ENCODE measurements at places on chromosomes 12 and 14.

DNA sequence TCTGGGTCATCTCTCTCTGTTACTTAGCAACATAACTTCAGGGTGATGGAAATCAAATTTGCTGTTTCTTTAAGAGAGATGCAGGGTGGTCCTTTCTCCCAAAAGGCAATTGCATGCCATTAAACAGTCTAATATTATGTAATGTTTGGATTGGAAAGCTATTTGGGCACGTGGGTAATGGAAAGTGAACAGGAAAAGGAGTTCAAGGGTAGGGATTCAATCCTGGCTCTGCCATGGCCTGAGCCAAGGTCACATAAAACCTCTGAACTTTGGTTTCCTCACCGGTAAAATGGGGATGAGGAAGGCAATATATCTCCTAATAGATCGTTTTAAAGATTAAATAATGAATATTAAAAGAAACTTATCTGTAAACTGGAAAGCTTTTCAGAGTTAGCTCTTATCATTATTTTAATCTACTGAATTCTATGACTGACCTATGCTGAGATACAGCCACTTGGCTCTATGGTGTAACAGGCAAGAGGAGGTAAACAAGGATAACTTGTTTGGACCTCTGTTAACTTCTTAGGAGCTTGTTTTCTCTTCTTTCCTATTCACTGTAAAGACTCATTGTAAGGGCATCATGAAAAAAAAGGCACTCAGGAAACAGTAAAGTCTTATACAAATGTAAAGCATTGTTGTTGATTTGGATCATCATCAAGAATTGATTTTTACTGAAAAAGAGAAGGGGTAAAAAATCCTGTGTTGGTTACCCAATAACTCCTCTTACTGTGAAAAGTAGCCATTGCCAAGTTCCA, 55.7 kb upstream of the OVCH1 start:
- no peak for DNase-seq

DNA sequence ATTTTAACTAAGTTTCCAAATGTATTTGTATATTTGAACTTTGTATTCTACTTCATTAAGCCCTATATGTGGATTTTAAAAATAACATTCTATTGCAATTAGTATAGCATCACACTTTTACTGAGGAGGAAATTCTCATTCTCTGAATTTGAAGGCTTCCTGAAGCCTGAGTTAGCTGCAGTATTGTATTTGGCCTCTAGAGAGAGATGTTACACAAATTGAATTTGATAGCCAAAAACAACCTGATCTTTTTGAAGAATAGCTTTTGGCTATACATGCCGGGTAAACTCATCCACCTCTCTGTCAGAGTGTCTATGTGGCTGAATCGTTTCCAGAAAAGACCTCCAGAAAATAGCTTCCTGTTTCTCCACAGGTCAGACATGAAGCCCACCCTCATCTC, 316.5 kb upstream of the OR4E1 start:
- no peak for DNase-seq

GRCh38 chr12:97681612-97682504, 219.3 kb downstream of the RMST start:
- no peak for DNase-seq

DNA sequence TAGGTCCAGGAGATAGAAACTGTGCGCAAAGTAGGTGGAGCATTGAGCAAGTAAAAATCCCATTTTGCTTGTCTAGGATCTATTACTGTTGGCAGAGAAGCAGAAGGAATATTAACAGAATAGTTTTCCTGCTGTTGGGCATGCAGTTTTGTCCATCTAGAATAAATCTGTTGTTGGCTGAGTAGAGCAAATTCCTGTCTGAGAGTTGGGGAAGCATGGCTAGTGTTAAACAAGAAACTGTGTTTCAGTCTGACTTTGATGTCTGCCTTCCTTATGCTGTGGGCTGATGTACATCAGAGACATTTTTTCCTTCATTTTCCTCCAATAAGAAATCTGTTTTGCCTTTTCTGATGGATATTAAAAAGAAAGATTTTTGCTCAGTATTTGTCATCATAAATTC, 98.2 kb downstream of the RAD52 start:
- DNase-seq: peak; percentile 72

- DNase-seq: no peak
Observed at GRCh38 chr14:92153581-92153980, 31.8 kb downstream of the CPSF2 start.

DNA sequence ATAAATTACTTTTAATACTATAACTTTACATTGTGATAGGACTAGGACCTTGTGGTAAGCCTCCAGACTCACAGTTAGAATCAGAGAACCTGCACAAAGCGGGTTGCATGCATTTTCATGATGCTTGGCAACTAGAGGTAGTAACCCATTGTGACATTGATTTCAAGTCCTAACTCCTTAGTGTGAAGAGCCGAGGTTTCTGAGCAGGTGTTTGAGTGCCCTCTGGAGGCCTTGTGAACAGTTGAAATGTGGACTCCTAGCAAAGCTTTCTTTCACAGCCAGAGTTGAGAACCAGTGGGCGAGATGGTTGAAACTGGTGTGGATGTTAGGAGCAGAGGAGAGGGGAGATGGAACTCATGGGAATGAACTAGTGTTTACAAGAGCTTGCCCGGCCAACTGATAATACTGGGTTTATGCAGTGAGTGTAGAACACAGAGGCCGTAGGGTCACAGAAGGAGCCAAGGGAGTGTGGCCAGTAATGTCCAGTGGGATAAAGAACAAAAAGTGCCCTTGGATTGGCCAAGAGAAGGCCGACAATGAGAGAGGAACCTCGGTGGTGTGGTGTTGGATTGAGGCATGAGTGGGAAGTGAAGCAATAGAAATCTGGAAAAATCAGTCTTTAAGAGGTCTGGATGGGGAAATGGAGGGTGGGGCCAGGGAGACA, 10.9 kb downstream of the ZNF664 start:
- DNase-seq: peak; percentile 81

GRCh38 chr12:13559318-13559978, 362.9 kb downstream of the EMP1 start:
- no peak for DNase-seq

GRCh38 chr12:115422845-115423545, 739.0 kb upstream of the TBX3 start:
- no peak for DNase-seq

DNA sequence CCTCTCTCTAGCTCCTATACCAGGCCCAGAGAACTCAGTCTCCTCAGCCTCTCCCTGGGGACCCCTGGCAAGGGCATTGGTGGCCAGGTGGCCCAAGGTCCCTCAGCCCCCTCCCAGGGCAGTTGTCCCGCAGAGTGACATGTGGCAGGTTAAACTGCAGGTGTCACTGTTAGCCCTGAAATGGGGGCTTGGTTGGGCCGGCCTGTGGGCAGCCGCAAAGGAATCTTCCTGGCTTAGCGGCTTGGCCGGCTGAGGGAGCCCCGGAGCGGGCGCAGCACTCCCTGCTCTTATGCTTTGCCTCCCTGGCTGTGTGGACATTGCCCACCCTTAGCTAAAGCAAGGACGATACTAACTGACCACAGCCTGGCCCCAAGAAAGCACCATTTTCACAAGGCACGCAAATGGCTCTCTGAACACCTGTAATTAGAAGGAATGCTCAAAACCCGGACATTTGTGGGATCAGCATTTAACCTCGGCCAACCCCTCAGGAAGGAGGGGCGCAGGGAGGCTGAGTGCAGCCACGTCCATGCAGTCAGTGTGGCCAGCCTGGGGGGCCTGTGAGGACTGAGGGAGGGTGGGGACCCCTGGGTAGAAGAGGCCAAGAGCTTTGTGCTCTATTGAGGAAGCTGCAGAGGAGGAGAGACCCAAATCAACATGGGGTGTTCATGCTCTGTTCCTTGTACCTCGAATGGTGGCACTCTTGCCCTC, 82.2 kb downstream of the PAPOLA start:
- peak; percentile 20 for DNase-seq

DNA sequence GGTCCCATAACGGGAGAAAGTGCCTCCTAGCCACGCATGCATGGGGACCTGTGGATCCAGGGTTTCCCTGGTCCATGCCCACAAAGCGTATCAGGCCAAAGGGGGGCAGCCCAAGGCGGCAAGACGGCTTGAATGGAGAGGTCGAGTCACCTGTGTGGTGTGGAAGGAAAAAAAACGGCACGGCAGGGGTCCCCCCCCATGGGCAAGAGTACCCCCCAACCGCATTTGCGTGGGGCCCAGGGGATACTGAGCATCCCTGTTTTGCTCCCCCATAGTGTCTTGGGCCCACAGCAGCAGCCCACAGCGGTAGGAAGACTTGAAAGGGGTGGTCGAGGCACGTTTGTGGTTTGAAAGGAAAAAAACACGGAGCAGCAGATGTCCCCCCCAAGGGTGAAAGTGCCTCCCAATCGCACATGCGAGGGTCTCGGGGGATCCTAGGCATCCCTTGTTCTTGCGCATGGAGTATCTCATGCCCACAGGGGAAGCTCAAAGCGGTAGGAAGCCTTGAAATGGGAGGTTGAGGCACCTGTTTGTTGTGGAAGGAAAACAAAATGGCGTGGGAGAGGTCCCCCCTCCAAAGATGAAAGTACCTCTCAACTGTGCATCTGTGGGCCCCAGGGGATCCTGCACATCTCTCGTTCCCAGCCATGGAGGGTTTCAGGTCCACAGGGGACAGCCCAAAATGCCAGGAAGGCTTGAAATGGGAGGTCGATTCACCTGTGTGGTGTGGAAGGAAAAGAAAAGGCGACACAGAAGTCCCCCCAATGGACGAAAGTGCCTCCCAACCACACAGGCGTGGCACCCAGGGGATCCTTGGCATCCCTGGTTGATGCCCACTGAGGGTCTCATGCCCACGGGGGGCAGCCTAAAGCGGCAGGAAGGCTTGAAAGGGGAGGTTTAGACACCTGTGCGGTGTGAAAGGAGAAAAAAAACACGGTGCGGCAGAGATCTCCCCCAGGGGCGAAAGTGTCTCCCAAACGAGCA, 577.5 kb downstream of the ALG10 start:
- DNase-seq: no peak

DNA sequence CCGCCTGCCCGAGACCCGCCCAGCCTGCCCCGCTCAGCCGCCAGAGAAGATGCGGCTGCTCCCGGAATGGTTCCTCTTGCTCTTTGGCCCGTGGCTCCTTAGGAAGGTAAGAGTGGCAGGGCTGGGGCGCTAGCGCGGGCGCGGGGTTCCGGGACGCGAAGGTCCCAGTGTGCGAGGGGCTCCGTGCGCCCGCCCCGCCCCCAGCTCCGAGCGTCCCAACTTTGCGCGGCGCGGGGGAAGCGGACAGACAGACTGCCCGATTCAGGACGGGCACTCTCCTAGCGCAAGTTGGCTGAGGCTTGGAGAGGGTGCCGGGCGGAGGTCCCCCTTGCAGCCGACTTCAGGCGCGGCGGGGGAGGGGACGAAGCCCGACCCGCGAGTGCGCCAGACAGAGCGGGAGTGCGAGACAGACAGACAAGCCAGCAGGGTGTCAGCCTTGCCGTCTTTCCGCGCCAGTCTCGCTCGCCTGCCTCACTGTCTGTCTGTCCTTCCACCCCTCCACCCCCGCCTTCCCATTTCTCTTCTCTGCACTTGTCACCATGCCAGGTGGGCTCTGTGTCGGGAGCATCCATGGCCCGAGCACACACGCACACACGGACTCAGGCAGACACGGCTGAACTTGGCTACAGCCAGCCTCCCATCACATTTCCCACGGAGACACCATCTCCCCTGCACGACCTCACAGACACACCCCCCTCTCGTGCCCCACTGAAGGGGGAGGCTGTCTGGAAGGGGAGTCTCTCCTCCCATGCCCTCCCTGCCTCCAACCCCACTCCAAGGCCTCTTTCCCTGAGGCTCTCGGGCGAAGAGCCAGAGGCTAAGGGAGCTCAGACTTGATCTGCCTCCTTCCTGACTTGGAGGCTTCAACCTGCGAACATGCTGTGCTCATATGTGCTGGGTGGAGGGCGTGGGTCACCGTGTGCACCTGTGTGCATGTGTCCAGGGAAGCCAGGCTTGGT, 606 bp downstream of the NXPH4 start:
- DNase-seq: peak; percentile 70

DNA sequence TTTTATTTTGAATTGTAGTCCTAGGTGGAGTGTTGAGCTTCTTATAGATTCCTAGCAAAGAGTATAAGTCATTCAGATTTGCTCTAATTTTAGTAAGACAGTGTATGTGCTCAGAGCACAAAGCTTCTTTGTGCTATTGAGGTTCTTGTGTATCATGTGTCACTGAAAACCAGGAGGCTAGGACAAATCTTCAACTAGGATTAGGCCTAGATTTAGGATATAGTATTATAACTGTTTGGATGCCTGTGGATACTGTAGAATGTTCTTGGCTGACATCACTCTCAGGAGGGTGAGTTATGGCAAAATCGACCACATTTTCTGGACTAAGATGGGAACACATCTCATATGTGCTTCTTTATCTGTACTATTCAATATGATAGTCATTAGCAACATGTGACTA, 86.5 kb downstream of the DHRS2 start:
- peak; percentile 1 for DNase-seq

GRCh38 chr12:389142-390096, at the start of gene KDM5A:
Gene KDM5A, minus strand, starts transcription at chr12:389320. Its CDS starts 229 bp downstream, at chr12:389091.
- peak; percentile 97 for DNase-seq

GRCh38 chr12:121404734-121405133, 4.8 kb downstream of the RNF34 start:
- peak; percentile 36 for DNase-seq

DNA sequence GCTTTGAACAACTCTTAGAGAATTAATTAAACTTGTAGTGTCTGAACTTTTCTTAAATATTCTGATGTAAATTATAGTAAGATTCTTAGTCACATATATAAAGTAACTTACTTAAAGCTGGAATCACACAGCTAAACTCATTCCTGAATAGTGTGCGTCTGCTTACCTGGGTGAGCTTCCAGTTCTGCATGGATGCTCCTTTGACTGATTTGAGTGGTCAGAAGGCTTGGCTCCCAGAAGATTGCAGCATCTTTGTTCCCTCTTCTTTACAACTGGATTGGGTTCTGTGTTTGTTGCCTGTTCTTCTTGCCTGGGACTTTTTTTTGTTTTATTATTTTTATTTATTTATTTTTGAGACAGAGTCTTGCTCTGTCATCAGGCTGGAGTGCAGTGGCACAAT, 66.5 kb upstream of the ASPG start:
- DNase-seq: no peak

- peak; percentile 53 for DNase-seq
Observed at GRCh38 chr12:43284486-43285158, 267.4 kb downstream of the ADAMTS20 start.

GRCh38 chr12:45674181-45674977, 55.1 kb upstream of the ARID2 start:
- DNase-seq: peak; percentile 94

DNA sequence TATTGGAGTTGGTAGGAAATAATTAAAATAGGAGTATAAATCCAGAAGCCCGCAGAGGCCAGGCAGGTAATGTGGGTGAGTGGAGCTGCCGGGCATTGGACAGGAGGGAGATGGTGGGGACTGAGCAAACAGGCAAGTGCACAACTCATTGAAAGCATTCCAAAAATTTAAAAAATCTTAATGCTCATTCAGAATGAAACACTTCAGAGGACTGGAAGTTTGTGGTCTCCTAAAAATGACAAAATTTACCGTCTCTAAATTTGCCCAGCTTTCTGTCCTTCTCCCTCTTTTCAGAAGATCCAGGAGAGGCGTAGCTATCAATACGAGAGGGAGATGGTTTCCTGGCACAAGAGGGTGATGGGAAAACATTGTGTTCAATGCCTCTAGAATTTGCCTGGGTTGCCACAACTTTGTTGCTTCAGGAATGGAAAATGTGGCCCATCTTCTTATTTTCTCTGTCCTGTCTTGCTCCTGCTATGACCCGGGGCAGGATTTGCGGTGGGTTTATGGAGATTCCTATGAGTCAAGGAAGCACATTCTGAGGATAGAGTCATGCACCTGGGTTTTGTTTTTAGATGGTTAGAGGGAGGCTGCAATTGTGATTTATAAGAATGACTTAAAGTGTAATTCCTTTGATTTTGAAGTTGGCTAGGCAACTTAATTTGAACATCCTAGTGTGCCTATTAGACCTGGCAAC, 72.2 kb downstream of the BORCS5 start:
- peak; percentile 22 for DNase-seq
